ENCODE measurements at places on chromosomes 7 and 10.

- no peak for DNase-seq
Observed at GRCh38 chr10:125147971-125148439, 12.4 kb downstream of the CTBP2 start.

- DNase-seq: no peak
Observed at GRCh38 chr7:151400626-151401315, 9.1 kb downstream of the WDR86 start.

- no peak for DNase-seq
Observed at GRCh38 chr10:6729861-6730344, 149.8 kb upstream of the PRKCQ start.

GRCh38 chr10:95831515-95831914, 75.6 kb downstream of the ENTPD1 start:
- DNase-seq: no peak

DNA sequence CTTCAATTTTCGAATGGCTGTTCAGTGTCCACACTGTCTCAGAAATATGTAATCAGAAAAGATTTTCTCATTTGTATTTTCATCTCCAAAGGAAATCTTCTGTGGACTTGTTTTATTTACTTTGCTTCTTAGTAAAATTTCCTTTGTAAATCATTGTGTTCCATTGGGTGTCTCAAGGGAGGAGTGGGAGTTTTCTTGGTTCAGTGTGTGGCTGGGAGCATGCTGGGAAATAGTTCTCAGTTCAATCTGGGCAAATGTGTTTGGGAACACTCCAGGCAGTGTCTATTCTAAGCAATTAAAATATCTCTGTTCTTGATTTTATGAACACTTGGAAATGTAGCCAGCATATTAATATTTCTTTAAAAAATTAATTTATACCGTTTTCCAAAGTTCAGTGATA, 1019.8 kb downstream of the CNTNAP2 start:
- no peak for DNase-seq

Data from stimulated activated CD8-positive, alpha-beta memory T cell treated with anti-CD3 and anti-CD28 coated beads, Interleukin-15, amount 100 ng/mL, for 48 hours (primary cell).